SHP77 treated with DMSO at 0.1 percent for 48 hours (cell line): ENCODE measurements at places on chromosomes 3 and 15.

- DNase-seq, result peak; percentile 43
Measured at GRCh38 chr15:61171209-61171608, 57.9 kb downstream of the RORA start.

GRCh38 chr15:70526221-70526973 lies 237.0 kb downstream of the UACA start:
- DNase-seq, result peak; percentile 66

- no peak for DNase-seq
Measured at GRCh38 chr15:55589287-55589686, 1.1 kb upstream of the PYGO1 start.

GRCh38 chr15:42608752-42609488 lies 33.5 kb downstream of the STARD9 start:
- no peak for DNase-seq

GRCh38 chr15:58361273-58361759 lies 70.5 kb upstream of the LIPC start:
- DNase-seq, result no peak

GRCh38 chr15:38685686-38686339 lies 121.2 kb upstream of the RASGRP1 start:
- no peak for DNase-seq

GRCh38 chr3:148004331-148004730 lies 595.2 kb downstream of the ZIC1 start:
- DNase-seq, result no peak

DNA sequence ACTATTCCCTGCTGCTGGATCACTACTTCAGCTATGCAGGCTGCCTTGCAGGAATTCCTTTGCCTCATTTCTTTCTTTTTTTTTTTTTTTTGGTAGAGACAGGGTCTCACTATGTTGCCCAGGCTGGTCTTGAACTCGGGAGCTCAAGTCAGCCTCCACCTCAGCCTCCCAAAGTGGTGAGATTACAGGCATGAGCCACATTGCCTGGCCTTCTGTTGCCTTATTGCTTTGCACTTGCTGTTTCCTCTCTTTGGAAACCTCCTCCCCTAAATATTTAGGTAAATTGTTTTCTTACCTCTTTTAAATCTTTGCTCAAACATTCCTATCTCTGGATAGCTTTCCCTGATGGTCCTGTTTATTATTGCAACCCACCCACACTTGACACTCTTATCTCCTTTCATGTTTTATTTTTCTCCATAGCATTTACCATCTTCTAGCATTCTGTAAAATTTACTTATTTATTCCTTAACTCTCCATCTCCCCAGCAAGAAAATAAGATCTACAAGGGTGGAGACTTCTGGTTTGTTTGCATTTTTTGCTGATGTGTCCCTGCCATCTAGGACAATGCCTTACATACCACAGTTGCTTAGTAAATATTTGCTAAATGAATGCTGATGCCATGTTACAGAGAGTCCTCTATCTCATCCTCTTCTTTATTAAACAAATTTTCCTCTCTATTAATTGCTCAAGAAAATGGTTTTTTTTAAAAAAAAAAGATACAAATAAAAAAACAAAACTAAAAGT lies 134.8 kb downstream of the P2RY1 start:
- no peak for DNase-seq

DNA sequence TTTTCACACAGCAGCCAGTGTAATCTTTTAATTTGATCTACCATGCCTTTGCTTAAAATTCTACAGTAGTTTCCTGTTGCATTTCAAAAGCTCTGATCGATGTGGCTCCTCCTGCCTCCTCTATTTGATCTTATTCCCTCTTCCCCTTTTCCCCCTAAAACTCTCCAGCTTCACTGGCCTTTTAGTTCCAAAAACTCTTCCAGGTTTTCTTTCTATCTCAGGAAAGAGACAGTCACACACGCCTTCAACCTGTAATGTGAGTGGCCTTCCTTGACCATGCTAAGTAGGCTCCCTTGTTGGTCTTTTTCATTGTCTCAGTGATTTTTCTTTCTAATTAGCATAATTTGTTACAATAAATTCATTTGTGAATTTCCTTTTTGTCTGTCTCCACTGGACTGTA lies 985 bp downstream of the TEX9 start:
- DNase-seq, result no peak

DNA sequence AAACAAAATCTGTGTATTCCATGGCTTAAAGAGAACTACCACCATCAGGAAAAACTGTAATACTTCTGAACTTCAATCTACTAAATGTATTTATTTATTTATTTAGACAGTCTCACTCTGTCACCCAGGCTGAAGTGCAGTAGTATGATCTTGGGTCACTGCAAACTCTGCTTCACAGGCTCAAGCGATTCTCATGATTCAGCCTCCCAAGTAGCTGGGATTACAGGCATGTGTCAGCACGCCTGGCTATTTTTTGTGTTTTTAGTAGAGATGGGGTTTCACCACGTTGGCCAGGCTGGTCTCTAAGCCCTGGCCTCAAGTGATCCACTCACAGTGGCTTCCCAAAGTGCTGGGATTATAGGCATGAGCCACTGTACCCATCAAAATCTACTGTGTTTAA lies 202.3 kb upstream of the POU1F1 start:
- DNase-seq, result no peak

- peak; percentile 38 for DNase-seq
Measured at GRCh38 chr3:173584093-173584837, 186.7 kb downstream of the NLGN1 start.

DNA sequence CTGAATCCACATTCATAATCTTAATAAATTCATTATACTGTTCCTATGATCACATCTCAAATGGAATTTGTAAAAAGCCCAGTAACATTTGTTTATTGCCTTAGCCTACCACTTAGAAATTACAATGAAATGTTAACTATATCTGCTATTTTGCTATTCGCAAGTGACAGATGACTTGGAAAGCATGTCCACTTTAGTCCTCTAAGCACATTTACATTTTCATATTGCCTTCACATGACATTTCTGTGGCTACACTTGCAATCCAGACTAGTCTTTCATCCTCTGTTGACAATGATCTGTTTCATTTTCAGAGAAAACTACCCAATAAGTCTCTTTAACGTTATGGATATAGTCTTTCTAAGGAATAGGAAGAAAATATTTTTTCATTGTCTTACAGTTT lies 741.8 kb downstream of the FHIT start:
- no peak for DNase-seq

DNA sequence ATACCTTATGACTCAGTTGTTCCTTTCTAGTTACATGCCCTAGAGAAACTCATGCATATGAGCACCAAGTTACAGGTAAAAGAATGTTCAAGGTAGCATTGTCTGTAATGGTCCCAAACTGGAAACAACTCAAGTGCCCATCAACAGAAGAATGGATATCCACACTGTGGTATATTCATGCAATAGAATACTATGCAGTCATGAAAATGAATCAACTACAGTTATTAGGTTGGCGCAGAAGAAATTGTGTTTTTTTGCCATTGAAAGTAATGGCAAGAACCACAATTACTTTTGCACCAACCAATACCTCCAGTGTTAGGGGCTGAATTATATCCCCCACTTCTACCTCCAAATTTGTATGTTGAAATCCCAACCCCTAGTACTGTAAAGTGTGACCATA lies 9.7 kb upstream of the RNU6-1 start:
- DNase-seq, result no peak

DNA sequence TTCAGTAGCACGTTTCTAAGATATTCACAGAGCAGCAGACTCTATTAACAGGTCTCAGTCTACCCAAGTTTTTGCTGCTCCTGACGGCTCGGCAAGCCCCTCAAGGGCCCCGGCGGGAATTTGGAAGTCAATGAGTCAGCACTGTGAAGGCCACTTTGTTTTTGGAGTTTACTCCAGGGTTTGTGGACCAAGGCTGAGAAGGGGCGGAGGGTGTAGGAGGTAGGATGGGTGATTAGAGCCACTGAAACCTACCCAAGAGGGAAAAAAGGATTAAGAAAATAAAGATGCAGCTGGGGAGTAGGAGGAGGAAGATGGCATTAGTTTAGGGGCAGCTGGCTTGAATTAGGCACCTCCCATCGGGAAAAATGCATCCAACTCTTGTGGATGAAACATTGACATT lies 87.6 kb downstream of the BDH1 start:
- DNase-seq, result no peak

GRCh38 chr15:55993804-55994560 lies 570 bp upstream of the NEDD4 start:
- peak; percentile 25 for DNase-seq

- no peak for DNase-seq
Measured at GRCh38 chr3:42690191-42690590, 4.9 kb downstream of the KLHL40 start.

- DNase-seq, result peak; percentile 11
Measured at GRCh38 chr3:128170866-128171516, 17.7 kb downstream of the EEFSEC start.

DNA sequence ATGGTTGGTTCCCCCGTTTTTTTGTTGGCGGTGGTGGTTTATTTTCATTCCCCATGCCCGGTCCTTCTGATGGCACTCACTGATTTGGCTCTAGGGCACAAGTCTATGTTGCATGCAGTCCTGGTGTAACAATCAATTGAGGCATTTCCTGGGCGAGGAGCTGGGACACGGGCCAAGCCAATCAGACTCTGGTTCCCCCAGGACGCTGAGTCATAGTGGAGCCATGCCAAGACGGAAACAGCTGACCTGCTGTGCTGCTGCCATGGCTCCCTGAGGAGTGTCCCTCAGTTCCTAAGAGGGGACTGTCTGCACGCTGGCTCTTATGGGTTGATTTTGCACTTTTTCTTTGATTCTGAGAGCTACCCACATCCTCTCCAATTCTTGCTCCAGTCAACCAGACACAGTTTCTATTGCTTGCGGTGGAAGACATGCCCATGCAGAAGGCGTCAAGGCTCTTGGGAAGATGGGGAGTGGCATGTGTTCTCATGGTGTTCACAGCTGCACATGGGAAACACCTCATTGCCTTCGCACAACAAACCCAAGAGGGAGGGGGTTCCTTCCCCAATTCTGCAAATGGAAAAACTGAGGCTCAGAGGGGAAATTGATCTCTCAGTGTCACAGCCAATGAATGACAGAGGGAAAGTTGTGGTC lies 28.3 kb upstream of the ALDH1L1 start:
- peak; percentile 33 for DNase-seq

- no peak for DNase-seq
Measured at GRCh38 chr15:42349186-42349585, 10.1 kb upstream of the CAPN3 start.

DNA sequence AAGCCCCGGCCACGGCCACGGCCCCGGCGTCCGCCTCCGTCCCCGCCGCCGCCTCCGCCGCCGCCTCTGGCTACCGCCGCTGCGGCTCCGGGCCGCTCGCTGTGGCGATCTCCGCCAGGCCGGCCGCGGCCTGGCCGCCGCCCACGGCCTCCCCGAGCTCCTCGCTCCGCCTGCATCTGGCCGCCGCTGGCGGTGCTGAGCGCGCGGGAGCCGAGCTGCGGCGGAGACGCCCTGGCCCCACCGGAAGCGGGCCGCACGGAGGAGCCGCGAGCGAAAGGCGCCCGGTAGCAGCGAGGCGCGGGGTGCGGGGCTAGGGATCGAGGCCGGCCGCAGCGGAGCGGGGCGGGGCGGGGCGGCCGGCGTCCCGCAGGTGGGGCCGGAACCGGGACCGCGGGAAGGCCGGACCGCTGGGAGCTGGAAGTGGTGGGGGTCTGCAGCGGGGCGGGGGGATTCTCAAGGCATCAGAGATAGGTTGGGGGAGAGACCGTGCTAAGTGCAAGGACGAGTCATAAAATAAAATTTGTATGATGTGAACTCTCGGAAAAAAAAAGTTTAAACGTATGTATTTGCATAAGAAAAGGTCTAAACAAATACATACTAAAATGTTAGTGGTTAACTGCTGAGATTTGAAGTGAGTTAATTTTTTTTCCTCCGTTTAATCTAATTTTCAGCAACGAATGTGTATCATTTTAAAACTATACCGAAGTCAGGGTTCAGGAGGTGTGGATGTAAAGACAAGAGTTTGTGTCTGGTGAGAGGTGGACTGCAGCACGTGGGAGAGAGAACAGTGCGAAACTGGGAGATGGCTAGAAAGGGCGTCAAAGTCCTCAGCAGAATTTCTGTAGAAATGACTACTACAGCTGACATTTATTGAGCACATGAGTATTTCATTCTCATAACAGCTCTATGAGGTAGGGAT lies at the start of gene AVEN:
Gene AVEN, minus strand, starts transcription at position 334 of the 919 bp plus-strand sequence. Its CDS starts 158 bp downstream, at position 176.
- DNase-seq, result no peak

GRCh38 chr15:56765251-56765650 lies 31.9 kb upstream of the ZNF280D start:
- no peak for DNase-seq

- no peak for DNase-seq
Measured at GRCh38 chr3:47985381-47985780, 30.8 kb downstream of the MAP4 start.

- no peak for DNase-seq
Measured at GRCh38 chr3:10883478-10884234, 67.6 kb downstream of the SLC6A11 start.

DNA sequence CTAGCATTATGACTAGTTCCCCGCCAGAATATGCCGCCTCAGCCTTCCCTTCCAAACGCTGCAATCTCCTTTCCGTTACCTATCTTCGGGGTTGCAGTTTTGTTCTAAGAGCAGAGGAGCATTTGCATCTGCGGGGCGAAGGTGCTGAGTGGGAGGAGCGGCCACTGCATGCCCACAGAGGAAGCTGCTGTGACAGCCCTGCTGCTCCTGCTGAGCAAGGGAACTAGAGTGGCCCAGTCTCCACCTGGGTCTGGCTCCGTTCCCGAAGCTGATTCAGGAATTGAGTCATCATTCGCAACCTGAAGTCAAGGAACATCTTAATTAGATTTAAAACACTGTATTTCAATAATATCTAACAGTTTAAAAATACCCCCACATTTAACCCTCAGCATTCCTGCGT lies 98.2 kb upstream of the TJP1 start:
- no peak for DNase-seq

DNA sequence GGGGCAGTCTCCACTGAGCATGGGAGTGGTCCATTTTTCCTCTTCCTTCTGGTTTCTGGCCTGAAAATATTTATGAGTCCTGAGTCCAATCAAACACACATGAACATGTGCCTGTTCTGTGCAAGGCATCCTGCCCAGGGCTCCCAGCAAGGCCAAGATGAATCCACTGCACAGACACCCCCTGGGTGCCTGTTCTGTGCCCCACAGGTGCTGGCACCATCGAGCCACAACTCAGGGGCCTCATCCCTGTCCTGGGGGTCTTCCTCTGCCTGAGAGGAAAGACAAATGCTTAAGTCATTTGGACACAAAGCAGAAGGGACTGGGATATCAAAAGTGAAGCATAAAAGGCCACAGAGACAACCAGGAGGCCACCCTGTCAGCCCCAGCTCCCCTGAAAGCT lies 87.4 kb upstream of the IQSEC1 start:
- DNase-seq, result no peak

GRCh38 chr3:16520970-16521881 lies 7.7 kb upstream of the RFTN1 start:
- no peak for DNase-seq

GRCh38 chr15:36371509-36371908 lies 207.9 kb upstream of the CDIN1 start:
- no peak for DNase-seq

DNA sequence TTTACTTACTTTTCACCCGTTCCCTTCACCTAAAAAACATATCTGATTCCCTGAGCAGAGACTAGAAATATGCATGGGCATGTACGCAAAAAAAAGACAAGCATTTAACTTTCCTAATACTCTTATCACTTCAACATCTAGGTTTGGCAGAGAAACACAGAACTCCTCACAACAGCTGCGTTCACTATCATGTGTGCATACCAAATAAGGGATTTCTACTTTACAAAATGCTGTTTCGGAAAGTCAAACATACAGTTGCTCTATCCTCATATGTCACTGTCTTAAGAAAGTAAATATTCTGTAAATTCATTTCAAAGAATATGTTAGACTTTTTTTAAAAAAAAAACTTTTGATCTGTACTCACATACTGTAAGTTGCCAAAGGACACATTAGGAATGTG lies 65.1 kb upstream of the CBLB start:
- DNase-seq, result no peak

- no peak for DNase-seq
Measured at GRCh38 chr15:85417276-85417675, 36.9 kb downstream of the AKAP13 start.
